Trophoblast cell (in vitro differentiated cells and primary cell): ENCODE measurements at places on chromosomes 2 and 18.
A peak's percentile ranks its signal among the peaks of the same experiment; 100 is the strongest.

DNA sequence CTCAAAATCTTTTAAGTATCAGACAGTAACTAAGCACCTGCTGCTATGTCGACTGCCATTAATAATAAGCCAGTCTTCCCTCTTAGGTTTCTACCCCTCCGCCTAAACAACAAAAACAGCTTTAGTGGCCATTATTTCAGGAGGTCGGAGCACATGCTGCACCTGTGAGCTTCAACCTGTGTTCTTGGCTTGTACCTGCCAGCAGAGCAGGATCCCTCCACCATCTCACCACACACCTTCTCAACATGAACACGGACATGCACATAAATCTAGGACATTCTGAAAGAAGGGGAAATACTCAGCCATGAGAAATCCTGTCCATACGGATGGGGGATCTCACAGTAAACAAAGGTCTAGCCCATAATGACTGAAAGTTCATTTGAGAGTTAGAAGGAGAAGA, 3.7 kb downstream of the CYB5A start:
- no peak for DNase-seq

- no peak for DNase-seq
These were observed 66.3 kb downstream of the EMX1 start for GRCh38 chr2:72983500-72984161.

DNA sequence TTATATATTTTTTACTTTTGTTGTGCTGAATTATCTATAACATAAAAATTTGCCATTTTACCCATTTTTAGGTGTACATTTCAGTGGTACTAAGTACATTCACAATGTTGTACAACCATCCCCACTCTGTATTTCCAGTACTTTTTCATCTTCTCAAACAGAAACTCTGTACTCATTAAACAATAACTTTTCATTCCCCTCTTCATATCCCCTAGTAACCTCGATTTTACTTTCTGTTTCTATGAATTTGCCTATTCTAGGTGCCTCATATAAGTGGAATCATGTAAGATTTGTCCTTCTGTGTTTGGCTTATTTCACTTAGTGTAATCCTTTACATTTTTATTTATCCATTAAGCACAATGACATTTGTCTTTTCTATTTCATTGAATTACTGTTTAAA, 51.3 kb downstream of the GTF2A1L start:
- no peak for DNase-seq

DNA sequence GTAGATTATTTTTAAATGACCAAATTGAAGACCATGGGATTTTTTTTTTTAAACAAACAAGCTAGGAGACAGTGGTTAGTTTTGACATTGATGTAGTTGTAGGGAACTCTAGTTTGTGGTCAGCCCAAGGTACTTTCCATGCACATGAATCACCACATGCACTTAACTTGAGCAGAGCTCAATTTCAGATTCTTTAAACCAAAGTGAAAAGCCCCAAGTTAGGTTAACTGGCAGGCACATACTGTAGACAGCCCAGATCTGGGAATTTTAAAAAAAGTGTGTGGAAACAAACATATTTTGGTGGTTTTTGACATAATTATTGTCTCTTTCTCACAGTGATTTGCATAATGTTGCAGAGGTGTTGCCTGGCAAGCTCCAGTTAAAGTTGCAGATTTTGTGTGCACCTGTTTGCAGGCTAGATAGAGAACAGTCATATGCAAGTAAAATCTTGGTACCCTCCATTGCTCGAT, 88.4 kb downstream of the BCL2L11 start:
- peak; percentile 17 for DNase-seq
